ENCODE measurements at places on chromosomes 12 and 14. TPM values are rescaled to one million over a fixed set of nuclear protein-coding genes. Genes with fewer than 3 reads are reported as not detected.

Gene KLRC2
- not detected for total RNA-seq

Gene OGFOD2
- total RNA-seq: 17.4 TPM

Gene FOXM1
- total RNA-seq: 118 TPM

Gene NELL2
- 54.2 TPM for total RNA-seq

Gene ZNF268
- 23.5 TPM for total RNA-seq

Gene DEPDC4
- total RNA-seq: 4.8 TPM

Gene CTSG
- not detected for total RNA-seq

Gene ASIC1
- total RNA-seq: 2.4 TPM

Gene DCAF5
- total RNA-seq: 24.3 TPM

Gene RTL1
- not detected for total RNA-seq

DNA sequence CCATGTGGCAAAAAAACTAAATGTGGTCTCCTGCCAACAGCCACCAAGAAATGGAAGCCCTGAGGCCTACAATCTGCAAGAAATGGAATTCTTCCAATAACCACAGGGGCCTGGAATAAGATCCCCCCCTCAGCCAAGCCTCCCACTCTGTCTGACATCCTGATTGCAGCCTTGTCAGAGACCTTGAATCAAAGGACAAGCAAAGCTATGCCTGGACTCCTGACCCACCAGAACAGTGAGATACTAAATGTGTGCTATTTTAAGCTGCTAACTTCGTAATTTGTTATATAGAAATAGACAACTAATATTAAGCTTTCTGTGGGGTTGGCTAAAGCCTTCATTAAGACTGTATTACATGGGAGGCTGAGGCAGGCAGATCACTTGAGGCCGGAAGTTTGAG lies 77.7 kb downstream of the TBX5 start:
- no peak for DNase-seq

DNA sequence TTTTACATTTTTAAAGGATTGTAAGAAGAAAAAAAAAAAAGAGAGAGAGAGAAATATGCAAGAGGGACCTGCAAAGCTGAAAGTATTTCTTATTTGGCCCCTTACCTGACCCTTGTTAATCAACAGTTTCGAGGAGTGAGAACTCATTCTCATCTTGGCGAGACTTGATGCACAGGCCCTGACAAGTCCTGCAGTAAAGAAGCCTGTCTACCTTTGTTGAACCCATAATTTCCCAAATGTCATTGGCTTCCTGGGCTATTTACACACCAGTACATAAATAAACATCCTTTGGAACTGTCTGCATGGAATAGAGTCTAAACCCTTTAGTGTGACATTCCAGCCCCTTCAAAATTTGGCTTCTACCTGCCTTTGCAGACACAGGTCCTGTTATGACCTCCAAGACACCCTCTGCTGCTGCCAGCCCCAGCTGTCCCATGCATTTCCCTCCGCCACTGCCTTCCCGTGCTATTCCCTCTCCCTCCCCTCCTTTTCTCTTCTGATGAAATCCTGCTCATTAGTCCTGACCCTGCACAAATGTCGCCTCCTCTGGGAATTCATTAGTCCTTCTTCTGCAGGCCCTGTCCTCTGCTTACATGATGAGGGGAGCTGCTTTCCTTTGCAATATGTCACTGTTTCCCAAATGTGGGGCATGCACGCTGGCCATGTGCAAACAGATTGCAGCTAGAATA lies 35.1 kb downstream of the MYL2 start:
- no peak for DNase-seq

DNA sequence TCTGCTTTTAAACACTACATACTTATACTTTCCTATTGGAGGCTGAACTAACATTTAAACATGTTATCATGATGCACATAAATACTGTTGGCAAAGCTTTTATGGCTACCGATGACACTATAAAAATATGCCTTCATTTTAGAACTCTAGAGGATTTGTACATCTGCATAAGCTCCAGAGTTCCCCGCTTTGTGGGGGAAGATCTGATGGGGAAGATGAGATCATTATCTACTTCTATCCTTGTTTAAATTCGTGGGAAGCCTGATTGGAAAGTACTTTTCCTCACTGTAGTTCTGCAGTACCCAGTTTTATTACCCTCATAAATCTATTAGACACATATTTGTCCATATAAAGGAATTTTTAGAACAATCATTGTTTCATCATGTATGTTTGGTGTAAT lies 299.6 kb upstream of the ATP2B1 start:
- DNase-seq: no peak

GRCh38 chr12:131005161-131006035 lies 51.7 kb downstream of the ADGRD1 start:
- DNase-seq: no peak

DNA sequence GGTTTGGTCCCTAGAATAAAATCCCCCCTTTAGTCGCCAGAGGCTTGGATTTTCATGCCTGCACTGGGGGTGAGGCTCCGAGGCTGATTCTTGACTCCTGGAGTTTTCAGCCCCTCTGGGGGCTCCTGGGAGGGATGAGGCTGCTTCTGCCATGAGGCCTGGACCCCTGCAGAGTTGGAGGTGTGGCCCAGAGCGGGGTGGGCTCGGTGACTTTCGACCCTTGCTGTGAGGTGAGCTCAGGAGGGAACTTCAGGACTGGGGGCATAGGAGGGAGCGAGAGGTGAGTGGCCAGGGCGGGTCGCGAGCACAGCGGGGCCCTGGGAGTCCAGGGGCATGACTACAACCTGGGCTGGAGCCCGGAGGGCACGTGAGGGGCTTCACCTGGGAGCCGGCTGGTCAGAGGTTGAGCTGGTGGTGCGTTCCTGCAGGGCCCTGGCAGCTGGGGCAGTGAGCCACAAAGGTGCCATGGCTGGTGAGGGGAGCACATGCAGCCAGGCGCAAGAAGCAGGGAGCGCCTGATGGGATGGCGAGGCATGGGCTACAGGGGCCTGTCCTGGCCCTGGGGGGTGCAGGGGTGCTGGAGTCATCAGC lies 168.2 kb downstream of the KIF26A start:
- no peak for DNase-seq

- DNase-seq: no peak
Observed at GRCh38 chr12:49811961-49812401, 16.2 kb downstream of the NCKAP5L start.

GRCh38 chr14:42750771-42751170 lies 1144.1 kb downstream of the LRFN5 start:
- no peak for DNase-seq

- DNase-seq: no peak
Observed at GRCh38 chr12:130965214-130965613, 11.5 kb downstream of the ADGRD1 start.

- DNase-seq: no peak
Observed at GRCh38 chr12:115201966-115202365, 518.0 kb upstream of the TBX3 start.

GRCh38 chr14:56195223-56195622 lies 77.0 kb downstream of the PELI2 start:
- no peak for DNase-seq

DNA sequence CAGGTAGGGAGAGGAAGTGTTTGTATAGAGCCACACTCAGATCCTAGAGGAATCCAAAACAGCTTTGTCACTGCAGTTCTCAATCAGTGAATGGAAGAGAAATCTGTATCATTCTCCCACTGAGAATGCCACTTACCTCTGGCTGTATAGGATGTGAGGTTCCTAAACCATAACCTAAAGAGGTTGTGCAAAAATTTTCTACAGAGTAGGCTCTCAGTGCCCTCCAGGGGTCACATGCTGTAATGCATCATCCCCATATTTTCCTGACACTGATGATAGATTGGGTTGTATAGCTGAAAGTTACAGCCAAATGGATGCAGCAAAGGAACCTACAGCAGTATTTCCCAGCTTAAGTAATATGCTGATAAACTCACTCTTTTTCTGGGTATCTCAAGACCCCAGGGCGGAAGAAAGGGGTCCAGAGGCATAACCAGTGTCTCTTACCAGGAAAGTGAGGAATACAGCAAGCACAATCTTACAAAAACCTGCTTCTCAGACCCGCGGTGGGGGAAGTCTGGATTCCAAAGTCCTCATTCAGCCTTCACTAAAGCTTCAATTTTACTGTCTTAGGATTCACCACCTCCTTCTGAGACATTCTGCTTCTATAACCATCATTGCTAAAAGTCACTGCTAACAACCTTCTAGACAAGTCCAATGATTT lies 3.8 kb downstream of the BCDIN3D start:
- DNase-seq: no peak

DNA sequence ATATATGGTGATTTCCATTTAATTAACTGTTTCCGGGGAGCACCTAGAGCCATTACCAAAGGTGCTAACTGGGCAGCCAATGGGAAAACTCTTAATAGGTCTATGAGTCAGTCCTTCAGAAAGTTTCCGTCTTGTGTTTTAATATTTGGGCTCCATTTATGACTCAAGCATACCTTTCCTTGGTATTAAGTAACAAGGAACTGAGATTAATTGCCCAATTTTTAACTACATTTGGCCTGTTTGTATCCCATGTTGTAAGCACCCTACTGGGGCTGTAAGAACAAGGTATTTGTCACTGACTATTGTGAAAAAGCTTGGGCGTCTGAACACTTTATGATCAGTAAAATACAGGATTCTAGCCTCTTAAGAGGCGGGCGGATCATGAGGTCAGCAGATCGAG lies 62.8 kb upstream of the FOXN3 start:
- DNase-seq: no peak

DNA sequence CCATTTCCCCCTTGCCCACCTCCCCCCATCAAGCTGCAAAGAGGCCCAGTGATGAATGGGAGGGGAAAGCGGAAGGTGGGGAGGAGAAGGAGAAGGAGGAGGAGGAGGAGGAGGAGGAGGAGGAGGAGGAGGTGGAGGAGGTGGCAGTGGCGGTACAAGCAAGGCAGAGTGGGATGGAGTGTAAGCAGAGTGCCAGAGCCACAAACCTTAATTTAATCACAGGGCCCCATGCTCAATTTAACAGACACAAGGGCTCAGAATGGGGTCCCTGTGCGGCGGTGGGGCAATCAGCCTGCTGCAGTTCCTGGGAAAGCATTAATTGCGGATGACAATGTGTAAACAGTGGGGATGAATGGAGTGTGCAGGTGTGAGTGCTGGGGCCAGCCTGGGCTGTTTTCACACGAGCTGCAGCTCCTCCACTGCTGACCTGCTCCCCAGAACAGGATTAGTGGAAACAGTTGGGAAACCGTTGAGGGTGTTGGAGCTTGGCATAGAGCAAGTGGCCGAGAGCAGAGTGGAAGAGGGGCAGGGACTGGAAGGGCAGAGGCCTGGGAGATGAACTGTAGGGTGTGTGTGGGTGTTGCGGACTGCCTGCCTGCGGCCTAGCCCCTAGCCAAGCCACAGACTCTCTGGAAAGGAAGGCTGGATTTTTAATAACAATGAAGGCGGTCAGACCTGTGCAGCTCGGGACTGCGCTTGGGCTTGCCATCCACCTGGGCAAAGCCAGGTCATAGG lies 36.4 kb upstream of the SMOC1 start:
- no peak for DNase-seq

DNA sequence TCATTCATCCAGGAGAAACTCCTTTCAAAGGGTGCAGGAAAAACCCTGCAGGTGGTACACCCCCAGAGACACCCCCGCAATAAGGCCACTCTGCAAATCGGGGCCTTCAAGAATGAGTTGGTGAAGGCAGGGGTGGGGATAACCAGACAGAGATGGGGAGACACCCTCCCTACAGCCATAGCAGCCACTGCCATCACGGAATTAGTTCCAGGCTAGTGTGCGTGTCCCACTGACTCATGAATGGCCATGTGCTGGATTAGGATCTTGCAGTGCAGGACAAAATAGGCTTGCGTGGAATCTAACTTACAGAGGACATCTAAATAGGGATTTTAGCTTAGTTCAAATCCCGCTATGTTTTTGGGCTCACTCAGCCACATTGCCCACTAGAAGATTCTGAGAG lies 37.8 kb downstream of the SPRING1 start:
- DNase-seq: no peak

DNA sequence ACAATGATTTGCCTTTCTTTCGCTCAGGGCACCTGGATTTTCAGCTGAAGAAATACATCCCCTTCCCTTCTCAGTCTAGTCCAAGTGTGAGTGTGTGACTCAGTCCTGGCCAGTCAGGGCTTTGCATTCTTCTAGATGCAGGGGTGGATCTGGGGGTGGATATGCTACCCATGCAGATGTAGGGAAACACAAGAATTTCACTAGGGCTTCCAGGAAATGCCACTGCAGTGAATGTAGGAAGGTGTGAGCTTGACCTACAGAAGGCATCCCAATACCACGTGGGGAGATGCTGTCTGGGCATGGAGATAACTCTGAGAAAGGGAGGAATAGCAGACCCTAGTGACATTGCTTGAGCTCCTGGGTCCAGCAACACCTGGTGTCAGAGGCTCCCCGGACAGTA lies 404.2 kb downstream of the GLT1D1 start:
- no peak for DNase-seq

DNA sequence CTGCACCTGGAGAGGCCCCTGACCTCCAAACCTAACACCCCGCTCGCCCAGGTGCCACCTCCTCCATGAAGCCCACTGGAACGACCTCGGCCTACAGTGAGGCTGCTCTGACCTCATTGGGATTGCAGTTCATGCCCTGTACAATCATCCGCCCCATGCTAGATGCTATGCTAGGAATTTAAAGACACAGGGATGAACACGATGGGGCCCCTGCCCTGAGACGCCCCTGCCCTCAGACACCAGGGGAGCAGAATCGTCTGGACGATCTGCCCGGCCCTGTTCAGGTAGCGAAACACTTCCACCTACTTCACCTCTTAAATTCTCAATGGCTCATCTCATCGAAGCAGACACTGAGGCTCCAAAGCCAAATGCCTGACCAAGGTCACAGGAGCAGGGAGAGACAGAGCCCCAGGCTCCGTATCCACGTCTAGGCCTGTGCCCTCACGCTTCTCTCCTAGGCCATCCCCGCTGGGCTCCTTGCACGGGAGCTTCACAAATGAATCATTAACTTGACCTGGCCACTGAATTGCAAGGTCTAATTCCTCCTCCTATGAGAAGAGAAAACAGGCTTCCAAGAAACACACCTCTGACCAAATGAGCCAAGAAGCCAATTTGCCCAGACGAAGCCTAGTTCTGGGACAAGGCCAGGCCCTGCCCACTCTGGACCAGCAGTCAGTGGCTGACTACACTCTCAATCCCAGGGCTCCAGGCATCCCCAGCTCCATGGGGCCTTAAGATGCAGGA lies 35.2 kb downstream of the SCARB1 start:
- no peak for DNase-seq

DNA sequence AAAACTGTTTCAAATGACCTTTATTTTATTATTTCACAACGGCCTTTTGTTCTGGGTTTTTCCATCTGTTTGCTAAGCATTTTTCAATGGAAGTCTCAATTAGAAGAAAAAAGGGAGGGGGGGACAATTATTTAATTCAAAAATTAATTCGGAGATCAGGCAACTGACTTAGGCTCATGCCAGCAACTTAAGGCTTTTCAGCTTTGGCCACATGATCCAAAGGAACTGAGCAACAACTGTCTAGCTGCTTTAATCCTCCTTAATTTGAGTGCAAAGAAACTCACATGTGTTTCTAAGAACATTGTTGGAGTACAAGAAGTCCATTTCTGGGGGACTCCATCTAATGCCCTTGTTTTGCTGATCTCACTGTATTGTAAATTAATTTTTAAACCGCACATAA lies 188.0 kb downstream of the EXOC5 start:
- no peak for DNase-seq

DNA sequence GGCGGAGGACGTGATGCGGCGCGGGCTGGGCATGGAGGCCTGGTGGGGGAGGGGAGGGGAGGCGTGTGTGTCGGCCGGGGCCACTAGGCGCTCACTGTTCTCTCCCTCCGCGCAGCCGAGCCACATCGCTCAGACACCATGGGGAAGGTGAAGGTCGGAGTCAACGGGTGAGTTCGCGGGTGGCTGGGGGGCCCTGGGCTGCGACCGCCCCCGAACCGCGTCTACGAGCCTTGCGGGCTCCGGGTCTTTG lies 303 bp downstream of the GAPDH start:
- no peak for DNase-seq

- peak; percentile 98 for DNase-seq
Observed at GRCh38 chr12:52884526-52885293, 20.2 kb downstream of the KRT8 start.

GRCh38 chr12:53166837-53167236 lies 13.7 kb upstream of the ZNF740 start:
- DNase-seq: no peak

Data from H1 (cell line).